ENCODE measurements at places on chromosomes 16 and 17.

DNA sequence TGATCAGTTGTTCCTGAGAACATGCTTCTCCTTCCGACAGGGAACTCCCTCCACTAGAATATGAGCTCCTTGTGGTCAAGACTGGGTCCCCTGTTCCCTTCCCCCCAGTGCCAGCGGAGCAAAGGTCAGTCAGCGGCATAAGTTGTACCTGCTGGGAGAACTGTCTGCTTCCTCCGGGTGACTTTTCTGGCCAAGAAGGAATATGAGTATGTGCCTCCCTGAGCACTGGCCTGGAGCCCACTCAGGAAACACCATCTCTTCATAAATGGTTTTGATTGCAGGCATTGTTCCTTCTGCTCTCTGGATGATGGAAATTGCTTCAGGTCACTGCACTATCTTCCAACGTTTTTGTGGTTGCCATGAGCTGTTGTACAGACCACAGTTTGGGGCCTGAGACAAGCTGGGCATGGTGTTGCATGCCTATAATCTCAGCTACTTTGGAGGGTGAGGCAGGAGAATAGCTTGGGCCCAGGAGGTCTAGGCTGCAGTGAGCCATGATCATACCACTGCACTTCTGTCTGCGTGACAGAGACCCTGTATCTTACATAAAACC is 2.9 kb upstream of the P4HB start:
- DNase-seq = no peak

DNA sequence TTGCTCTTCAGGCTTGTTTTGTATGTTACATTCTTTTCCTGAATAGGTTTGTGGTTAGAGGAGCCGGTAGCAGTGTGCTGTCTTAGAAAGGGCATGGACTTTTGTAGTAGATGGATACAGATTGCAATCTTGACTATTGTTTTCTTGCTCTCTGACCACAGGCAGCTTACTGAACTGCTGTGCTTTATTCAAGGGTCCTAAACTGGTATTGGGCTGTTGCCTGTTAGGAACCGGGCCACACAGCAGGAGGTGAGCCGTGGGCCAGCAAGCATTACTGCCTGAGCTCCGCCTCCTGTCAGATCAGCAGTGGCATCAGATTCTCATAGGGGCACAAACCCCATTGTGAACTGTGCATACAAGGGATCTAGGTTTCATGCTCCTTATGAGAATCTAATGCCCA is 373.9 kb downstream of the CPPED1 start:
- DNase-seq = no peak

DNA sequence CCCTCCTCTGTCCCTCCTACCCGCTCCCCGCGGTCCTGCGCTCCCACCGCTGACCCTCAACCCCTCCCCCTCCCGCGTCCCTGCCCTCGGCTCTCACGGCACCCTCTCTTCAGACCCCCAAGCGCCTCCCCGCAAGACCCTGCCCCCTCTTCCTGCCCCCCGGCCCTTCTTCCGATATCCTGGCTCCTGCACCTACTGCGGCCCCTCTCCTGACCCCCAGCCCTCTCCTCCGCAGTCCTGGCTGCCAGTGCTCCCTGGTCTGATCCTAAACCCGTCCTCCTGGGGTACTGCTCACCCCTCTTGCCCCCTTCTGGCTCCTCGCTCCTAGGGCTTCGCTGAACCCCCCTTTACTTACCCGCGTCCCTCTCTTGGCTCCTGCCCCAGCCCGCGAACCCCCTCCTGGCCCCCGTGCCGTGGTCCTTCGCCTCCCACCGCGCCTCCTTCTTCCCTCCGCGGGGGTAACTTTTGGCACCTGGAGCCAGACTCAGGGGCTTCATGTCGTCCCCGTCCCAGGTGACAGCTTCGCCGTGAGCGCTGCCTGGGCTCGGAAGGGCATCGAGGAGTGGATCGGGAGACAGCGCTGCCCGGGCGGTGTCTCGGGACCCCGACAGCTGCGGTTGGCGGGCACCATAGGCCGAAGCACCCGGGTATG is 839 bp downstream of the NKD1 start:
- DNase-seq = no peak

- DNase-seq = no peak
Observed at GRCh38 chr17:16433514-16433913, 18.1 kb downstream of the TRPV2 start.

DNA sequence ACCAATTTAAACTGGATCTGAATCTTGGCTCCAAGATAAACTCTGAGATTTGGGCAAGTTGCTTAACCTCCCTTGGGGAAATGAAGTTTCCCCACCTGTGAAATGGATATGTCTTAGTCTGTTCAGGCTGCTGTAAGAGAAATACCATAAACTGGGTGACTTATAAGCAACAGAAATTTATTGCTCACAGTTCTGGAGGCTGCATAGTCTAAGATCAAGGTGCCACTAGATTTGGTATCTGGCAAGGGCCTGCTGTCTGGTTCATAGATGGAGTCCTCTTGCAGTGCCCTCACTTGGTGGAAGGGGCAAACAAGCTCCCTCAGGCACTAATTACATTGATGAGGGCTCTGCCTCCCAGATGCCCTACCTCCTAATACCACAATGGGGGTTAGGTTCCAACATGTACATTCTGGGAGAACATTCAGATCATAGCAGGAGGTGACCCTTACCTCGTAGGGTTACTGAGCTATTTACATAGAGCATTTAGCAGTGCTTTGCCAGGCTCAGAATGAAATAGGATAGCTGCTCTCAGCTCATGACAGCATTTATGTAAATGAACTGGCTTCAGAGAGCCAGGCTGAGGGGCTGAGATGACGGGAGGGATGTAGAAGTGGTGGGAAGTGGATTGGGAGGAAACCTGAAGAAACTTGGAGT is 83.9 kb downstream of the SPECC1 start:
- DNase-seq = no peak

DNA sequence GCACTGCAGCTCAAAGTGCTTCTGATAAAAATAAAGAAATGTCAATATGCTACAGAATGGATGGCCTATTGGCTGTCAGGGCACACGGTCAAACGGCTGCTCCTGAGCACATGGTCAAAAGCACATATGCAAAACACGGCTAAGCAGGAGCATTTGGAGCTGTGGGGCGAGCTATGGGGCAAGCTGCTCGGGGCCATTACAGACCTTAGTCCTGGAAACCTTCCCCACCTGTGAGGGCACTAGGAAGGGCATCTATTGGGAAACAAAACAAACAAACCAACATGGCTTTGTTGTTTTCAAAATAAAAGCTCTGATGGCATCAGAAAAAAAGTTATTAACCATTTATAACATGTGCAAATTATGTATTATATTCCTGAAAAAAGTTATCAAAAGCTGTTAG is 83.6 kb downstream of the SLC5A11 start:
- no peak for DNase-seq

DNA sequence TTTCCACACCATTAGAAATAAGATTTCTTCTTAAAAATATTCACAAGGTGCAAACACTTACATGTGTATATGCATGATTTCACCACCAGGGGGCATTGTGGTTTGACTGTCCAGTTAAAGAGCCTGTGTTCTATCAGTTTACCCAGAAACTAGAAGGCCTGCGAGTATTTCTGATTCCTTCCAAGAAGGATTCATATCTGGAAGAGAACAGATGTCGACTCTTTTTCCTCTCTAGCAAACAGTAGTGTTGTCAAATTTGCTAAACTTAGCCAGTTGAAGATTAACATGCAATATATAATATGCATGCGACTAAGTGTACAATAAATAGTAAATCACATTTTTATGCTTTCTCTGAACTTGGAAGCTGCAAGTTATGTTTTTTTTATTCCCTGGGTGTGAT is 404.1 kb downstream of the WWOX start:
- peak; percentile 53 for DNase-seq

GRCh38 chr17:40803617-40804082 is 3.9 kb upstream of the KRT28 start:
- DNase-seq = peak; percentile 76

Data from DND-41 (cell line).